Endothelial cell (in vitro differentiated cells): ENCODE measurements at places on chromosomes 7 and 10. TPM values are rescaled to one million over a fixed set of nuclear protein-coding genes. Genes with fewer than 3 reads are reported as not detected.

DNA sequence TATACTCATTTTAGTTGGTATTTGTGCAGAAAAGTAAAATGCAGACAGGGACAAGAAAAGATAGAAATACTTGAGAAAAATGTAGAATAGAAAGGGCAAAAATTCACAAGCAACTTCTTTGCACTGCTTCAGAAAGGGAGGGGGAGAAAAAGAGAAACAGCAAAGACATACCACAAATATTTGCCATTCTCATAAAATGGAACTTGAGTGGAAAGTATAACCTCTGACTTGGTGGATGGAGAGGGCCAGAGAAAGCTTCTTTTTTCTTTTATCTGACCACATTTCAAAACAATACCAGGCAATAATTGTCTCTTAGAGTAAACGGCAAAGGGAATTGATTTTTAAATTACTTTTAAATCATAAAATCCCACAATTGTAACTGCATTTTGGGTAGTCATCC, 35.8 kb upstream of the TRUB1 start:
- no peak for DNase-seq

DNA sequence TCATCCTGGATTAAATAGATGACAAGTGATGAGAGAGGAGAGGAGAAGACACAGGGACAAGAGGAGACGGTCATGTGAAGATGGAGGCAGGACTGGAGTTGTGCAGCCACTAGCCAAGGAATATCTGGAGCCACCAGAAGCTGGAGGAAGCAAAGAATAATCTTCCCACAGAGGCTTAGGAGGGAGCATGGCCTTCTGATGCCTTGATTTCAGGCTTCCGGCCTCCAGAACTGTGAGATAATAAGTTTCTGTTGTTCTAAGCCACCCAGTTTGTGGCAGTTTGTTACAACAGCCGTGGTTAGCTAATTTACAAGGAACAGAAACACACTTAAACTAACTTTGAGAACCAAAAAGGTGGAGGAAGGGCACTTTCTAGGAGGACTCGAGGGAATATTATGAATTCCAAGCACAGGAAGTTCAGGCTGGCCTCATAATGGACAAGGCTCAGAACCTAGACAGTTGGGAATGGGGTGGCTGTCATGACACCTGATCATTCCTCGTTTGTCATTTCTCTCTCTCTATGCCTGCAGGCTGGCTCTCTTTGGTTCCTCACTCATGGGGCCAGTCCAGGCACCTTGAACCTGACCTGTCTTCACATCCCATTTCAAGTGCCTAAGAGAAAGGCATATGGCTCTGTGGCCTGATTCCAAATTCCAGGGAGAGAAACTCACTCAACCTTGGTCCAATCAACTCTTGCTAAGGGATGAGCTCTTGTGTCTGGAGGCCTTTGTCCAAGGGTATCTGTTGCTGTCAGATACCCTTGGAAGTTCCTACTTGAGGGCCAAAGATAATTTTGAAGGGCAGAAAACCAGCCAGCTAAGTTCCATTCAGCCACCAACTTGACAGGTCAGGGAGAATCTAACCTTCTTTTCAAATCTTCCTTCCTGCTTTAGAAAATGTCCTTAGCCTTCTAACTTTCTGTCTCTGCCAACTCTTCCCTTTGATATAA, 33.5 kb upstream of the PDZD8 start:
- DNase-seq = no peak

- DNase-seq = no peak
Observed at GRCh38 chr7:84837405-84837804, 349.5 kb downstream of the SEMA3D start.

- DNase-seq = no peak
Observed at GRCh38 chr7:46369933-46370654, 449.0 kb upstream of the IGFBP3 start.

Gene CPVL
- total RNA-seq = 21.8 TPM

- DNase-seq = no peak
Observed at GRCh38 chr10:33095867-33096815, 138.1 kb upstream of the ITGB1 start.

- no peak for DNase-seq
Observed at GRCh38 chr7:516606-517456, 2.8 kb downstream of the PDGFA start.

- peak; percentile 40 for DNase-seq
Observed at GRCh38 chr7:98470485-98471240, 69.8 kb upstream of the BAIAP2L1 start.

DNA sequence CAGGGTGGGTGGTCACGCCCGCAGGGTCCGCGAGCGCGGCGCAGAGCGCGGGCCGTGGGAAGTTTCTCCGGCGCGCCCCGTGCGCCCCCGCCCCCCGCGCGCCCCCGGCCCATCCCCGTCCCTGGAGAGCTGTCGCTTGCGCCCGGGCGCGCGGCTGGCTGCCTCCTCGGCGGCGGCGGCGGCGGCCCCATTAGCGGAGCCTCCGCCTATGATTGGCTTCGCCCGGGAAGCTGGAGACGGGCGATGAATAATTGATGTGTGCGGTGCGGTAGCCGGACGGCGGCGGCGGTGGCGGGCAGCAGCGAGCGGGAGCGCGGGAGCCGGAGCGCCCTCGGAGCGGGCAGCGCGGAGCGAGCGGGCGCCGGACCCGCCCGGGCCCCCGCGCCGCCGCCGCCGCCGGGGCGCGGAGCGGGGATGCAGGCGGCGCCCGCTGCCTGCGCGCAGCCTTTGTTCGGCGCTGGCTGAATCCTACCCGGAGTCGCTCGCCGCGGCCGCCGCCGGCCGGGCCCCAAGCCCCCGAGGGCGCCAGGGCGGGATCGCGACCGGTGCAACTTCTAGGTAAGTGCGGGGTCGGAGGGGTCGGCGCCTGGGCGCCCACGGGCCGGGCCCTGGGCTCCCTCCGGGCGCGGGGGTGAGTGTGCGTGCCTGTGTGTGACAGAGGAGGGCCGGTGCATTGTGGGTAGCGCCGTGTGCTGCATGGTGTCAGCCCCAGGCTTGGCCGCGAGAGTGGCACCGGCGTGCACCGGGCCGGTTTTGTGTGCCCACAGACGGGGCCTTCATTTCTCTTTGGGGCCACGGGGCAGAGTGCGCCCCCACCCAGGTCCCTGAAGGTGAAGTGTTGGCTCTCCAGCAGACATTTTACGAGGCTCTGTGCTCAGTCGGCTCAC, 103.8 kb upstream of the PPIF start:
- peak; percentile 50 for DNase-seq

DNA sequence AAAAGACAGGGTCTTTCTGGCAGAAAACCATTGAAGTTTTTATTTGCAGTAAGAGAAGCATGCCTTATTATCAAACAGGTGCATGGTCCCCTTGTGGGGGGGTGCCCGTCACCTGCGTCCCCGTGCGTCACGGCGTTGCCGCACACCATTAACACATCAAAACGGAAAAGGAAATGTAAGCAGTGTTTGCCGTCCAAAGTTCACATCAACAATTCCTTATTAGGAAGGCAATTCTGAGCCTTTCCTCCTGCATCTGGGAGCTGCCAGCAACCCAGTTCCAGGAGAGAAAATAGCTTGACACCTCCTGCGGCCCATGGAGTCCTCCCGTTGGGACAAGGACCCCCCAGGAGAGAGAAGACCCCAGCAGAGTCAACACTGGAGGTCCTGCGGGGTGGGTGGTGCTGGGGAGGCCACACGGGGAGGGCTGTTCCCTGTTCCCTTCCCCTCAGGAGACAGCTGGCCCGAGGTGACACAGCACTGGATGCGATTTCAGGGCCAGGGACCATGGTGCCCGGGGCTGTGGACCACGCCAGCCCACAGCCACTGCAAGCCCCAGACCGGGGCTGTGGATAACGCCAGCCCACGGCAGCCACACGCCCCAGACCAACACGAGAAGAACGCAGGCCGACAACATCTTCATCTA, 39.5 kb downstream of the DIP2C start:
- DNase-seq = no peak

- DNase-seq = no peak
Observed at GRCh38 chr10:129846991-129847391, 117.1 kb downstream of the EBF3 start.

- no peak for DNase-seq
Observed at GRCh38 chr7:107975394-107976013, 27.5 kb downstream of the LAMB1 start.

- no peak for DNase-seq
Observed at GRCh38 chr10:7998831-7999230, 55.7 kb upstream of the GATA3 start.

DNA sequence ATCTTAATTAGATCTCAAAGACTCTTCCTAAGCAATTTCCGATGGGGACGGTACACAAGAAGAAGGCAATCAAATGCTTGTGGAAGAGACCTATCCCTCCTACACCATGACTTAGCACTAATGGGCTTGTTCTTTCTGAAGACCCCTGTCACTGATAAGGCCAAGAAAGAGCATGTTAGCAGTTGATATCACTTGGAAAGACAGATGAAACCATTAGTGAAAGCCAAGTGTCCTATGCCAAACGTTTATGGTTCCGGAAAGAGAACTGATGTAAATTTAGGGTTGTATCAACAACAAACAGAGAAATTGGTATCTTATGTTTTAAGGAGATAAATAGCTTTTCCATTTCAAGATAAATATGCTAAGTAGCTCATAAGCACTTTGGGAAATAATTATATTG, 6.5 kb downstream of the UROS start:
- no peak for DNase-seq

DNA sequence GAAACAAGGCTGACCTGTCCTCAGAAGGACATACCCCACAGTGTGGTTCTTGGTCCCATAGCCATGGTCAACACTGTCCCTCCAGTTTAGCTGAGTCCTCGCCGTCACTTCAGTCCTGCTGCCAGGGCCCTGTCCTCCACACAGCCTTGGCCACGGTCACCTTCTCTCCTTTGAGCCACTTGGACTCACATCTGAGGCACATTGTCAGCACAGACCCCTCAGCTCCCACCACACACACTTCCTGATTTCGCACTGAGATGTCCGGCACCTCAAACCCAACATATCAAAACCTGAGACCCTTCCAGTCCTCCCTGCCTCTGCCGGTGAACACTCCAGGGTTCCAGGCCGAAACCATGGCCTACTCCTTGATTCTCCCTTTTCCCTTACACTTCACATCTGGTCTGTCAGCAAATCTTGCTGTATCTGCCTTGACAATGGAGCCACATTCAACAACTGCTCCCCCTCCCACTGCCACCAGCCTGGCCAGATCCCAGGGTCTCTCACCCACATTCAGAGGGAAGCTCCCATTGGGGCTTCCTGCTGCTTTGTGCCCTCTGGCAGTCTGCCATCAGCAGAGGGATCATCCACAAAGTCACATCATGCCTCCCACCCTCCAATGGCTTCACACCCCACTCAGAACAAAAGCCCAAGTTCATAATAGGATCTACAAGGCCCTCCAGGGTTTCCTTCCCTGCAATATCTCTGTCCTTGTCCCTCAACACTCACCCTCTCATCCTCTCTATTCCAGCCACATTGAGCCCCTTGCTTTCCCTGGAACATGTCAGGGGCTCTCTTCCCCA, 219.6 kb upstream of the SHH start:
- DNase-seq = no peak

Gene ADIRF
- total RNA-seq = not detected

- no peak for DNase-seq
Observed at GRCh38 chr7:28157831-28158416, 22.7 kb downstream of the JAZF1 start.

DNA sequence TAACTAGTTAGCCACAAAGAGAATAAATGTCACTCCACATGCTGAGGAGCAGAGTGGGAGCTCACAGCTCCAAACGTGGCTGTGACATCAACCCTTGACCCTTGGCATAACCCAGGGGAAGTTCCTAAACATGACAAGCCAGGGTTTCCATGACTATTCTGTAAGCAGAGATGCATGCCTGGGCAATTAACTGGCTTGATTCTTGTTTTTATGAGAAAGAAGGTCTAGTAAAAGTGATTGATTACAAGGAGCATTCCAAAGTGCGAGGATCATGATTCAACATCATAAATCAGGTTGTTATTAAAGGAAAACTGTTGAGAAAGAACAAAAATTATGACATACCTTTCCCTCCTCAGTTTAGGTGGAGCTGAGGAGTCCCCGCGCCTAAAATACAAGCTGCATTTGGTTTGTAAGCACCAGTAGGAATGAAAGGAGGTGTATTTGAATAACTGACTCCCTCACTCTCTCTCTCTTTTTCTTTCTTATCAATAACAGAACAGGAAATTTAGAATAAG, 108.4 kb downstream of the SFMBT2 start:
- no peak for DNase-seq

DNA sequence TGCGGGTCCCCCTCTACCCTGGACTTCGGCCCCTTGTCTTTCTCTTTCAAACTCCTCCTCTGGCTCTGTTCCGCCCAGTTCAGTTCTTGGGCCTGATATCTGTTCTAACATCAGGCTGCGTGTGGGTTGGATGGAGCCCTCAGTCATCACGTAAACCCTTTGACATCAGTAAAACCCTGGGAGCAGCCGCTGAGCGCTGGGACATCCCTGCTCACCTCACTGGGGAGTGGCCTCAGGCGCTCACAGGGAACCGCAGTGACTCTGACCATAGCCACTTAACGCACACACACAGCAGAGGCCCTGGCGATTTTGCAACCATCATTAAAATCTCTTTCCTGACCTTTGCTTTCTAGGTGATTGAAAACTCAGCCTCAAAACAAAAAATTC, 113.3 kb downstream of the CYTH3 start:
- DNase-seq = no peak

DNA sequence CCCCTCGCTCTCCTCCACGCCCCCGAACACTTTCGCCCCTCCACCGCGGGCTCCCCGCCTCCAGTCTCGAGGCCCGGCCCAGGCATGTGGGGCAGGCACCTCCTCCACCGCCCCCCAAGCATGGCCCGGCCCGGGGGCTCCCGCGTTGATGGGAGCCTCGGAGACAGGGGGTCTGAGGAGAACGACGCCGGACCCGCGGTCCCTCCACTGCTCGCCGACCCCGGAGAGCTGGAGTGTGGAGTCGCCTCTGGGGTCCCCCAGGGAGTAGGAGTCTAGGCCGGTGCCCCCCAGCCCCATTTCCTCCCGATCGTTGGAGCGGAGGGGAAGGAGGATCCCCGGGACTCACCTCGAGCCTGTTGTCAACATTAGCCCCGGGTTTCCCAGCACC, 206 bp downstream of the UPF2 start:
- DNase-seq = peak; percentile 43

Gene THAP5
- 16.4 TPM for total RNA-seq

Gene ZNF239
- total RNA-seq = 0.90 TPM

Gene UNCX
- total RNA-seq = not detected

Gene CRPPA
- 3.2 TPM for total RNA-seq

GRCh38 chr7:48213226-48213625, 42.0 kb downstream of the ABCA13 start:
- DNase-seq = no peak

Gene FGFBP3
- total RNA-seq = 3.1 TPM

Gene WASL
- 33.7 TPM for total RNA-seq

Gene ZNF804B
- total RNA-seq = not detected

Gene SPDYE1
- total RNA-seq = not detected

- DNase-seq = no peak
Observed at GRCh38 chr7:4958477-4959301, at the start of gene MMD2. MMD2 (minus strand) TSS chr7:4959187; CDS start chr7:4959017, 170 bp downstream.
